Activated CD4-positive, alpha-beta T cell treated with anti-CD3 and anti-CD28 coated beads for 48 hours (primary cell): ENCODE measurements at places on chromosomes 4 and X.

DNA sequence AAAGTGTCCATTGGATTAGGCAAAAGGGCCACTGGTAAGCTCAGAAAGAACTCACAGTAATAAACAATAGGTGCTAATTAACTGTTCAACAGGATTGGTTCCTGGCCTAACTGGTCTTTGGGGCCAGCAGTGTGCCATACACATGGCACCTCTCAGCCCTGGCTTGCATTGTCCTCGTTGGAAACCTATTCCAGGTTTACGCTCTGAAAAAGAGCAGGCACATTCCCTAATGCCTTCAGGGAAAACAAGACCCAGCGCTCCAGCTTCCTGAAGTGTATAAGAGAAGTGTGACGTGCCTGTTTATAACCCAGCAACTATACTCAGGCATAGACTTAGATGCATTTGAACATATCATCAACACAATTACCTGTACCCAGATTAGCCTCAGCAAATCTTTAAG is 51.9 kb upstream of the RBM47 start:
- no peak for DNase-seq

- DNase-seq, result no peak
These were observed 1.4 kb downstream of the L1CAM start for GRCh38 chrX:153884590-153884989.

DNA sequence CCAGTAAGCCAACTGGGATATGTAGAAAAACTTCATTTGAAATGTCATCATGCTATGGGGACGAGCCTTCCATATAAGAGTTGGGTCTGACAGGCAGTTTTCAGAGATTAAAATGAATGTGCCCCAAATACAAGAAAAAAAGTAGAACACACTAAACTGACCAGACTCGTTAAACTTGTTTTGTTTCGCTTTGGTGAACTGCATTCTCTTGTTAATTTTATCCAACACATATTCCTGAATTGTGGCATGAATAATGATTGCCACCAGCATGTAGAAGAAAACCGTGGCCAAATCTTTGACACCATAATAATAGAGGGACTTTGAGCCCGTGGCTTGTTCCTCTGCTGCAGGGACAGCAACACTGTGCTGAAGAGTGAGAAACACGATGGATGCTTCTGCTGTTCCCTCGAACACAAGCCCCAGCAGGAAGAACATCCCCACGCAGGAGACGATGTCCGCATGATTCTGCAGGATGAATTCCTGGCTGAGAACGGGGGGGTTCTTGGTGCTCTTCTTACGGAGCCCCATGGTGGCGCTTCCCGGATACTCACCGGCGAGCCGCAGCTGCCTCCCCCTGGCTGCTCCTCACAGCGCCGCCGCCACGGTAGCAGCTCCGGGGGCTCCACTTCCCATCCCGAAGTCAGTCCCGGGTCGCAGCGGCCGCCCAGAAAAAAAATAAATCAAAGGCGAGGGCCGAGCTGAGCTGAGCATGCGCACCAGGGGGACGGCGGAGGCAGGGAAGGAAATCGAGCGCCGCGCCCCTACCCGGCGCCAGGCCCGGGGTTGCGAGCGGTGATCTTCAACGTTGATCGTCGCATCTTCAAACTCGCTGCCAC is at the start of gene TRAM1L1:
TSS of gene TRAM1L1 (minus strand) at position 711 of the 836 bp plus-strand sequence. CDS start at position 528, 183 bp downstream.
- DNase-seq, result peak; percentile 37

DNA sequence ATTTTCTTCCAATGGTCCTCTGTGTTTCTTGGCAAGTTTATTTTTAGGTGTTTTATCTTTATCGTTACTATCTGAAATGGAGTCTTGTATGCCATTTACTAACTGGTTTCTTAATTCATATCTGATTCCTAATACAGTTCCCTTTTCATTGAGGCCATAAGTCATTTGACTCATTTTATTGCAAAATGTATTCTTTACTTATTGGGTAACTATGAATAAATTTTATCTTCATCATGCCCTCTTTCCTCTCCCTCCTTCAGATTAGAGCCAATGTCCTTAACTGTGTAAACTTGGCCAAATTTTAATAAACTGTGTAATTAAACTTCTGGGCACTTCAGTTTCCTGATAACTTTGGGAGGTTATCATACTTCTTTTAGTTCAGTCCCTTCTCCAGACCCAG is 19.3 kb upstream of the MSMO1 start:
- no peak for DNase-seq

GRCh38 chr4:98625920-98626319 is 32.5 kb downstream of the TSPAN5 start:
- no peak for DNase-seq

DNA sequence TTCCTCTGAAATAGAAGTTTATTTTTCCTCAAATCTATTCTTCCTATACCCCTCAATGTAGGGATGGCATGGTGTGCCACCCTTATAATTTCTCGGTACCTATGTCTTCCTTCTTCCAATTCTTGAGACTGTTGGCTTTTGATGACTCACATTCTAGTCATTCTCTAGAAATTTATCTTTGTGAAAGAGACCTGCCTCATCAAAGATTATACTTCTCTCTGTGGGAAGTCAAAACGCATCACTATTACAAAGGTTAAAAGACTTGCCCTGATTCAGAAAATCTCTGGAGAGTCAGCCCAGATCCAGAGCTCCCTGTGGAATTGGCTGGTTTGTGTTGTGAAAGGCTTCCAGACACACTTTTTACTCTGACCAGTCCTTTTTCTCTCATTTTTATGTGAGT is 65.9 kb upstream of the FSTL5 start:
- DNase-seq, result no peak

- no peak for DNase-seq
These were observed 44.8 kb upstream of the CDKN2AIP start for GRCh38 chr4:183399616-183400015.

GRCh38 chr4:176238157-176238610 is 30.8 kb downstream of the ASB5 start:
- DNase-seq, result no peak
